Stimulated activated CD8-positive, alpha-beta memory T cell treated with anti-CD3 and anti-CD28 coated beads, Interleukin-7, amount 100 ng/mL, for 4 hours (primary cell): ENCODE measurements at places on chromosomes 16 and 17.

DNA sequence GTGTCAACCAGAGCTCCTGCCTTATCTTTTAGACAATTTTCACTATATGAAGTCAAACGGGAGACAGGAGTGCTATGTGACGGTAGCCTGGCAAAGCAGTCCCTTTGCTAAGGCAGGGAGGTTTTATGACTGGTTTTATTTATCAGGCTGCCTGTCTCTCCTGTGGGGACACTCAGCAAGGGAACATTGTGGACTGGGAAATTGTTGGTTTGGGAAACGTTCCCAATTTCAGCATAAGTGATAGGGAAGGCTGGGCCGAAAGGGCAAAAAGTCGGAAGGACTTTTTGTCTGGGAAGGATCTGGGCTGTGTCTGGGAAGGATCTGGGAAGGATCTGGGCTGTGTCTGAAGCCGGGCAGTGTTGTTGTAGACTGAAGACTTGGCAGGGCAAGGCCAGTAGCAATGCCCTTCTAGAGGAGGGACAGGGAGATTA, 211.2 kb downstream of the PARN start:
- no peak for DNase-seq

- DNase-seq, result peak; percentile 60
These were observed 14.2 kb upstream of the RIPOR1 start for GRCh38 chr16:67514382-67514828.

DNA sequence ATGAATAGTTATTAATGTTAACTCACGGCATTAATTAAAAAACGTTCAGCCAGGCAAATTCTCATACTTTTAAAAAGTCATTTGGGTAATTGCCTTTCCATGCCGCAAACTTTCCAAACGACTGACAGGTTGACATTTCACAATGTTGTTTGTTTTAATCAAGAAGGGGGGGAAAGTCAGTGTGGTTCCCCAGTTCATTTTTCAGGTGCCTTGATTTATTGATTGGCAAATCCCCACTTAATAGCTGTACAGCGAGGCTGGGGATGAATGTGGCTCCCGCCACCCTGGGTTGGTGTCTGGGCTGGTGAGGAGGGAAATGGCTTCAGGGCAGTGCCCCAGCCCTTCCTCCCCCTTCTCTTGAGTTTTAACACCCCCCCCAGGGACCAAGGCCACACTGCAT, 318.0 kb downstream of the SOX9 start:
- no peak for DNase-seq

DNA sequence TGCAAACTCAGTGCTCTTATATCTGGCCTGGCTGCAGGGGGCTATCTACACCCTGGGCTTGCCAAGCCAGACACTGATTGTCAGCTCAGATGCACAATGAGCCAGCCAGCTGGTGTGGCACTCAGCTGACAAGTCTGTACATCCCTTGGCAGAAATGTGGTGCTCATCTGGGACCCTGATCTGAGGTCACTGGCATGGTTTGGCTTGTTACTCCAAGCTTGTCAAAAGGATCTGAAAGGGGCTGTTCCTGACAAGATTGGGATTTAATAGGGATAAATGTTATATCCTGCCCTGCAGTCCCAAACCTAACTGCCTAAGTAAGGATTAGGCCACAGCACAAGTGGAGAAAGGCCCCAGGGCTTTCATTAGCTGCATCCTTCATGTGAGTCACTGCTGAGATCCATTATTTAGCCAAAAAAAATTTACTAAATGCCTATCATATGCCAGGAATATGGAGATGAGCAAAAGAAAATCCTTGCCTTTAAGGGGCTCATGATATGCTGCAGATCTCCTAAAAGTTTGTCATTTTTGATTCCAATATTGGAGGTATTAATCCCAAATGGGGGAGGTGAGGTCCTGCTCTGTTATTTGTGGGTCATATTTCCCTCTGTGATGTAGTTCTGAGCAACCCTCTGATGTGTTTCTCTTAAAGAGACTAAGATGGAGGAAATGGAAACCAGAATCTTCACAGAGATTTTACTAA, 6.3 kb downstream of the SLC6A2 start:
- DNase-seq, result no peak

DNA sequence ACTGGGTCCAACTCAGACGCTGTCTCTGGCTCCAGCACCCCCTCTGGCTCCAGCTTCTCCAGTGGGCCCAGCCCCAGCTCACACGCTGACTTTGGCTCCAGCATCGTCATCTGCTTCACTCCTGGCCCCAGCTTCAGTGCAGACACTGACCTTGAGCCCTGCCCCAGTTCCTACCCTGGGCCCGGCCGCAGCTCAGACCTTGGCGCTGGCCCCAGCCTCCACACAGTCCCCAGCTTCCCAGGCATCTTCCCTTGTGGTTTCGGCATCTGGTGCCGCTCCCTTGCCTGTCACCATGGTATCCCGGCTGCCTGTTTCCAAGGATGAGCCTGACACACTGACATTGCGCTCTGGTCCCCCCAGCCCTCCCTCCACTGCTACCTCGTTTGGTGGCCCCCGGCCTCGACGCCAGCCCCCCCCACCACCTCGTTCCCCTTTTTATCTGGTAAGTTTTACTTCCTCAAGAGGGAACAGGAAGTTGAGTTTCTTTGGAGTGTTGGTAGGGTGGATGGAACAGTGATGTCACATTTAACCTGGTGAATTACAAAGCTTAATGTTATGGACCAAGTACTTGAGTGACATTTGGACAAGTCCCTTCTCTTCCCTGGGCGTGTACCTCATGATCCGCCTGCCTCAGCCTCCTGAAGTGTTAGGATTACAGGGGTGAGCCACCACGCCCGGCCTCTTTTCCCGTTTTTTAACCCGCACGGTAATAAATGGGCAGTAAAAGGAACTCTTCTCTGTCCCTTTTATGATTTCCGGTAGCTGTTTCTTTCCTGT, 23.4 kb upstream of the PHKG2 start:
- DNase-seq, result no peak

DNA sequence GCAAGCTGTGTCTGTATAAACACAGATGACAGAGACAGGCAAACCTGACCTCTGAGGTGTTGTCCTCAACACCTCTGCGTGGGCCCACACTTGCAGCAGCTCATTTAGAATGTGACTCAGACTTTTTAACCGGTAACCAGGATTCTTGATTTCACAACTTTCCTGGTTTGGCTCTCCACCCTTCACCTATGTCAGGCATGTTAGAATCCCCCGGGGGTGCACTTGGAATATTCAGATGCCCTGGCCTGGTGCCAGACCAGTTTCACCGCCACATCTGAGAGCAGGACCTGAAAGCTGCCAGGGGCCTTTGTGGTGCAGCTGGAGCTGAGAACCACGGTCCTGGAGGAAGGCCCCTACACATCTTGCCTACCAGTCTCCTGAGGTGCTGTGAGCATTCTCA, 4.8 kb downstream of the DHODH start:
- no peak for DNase-seq

DNA sequence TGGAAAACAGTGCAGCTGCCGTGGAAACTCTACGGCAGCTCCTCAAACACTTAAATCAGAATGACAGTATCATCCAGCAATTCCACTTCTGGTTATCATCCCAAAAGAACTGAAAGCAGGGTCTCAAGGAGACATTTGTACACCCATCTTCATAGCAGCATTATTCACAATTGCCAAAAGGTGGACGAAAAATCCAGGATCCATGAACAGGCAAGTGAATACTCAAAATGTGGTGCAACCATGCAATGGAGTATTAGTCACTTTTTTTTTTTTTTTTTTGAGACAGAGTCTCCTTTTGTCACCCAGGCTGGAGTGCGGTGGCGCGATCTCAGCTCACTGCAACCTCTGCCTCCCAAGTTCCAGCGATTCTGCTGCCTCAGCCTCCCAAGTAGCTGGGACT, 10.6 kb upstream of the AATK start:
- no peak for DNase-seq

- DNase-seq, result no peak
These were observed 629.9 kb downstream of the MAF start for GRCh38 chr16:78970650-78971049.

- DNase-seq, result no peak
These were observed 47.9 kb upstream of the SREBF1 start for GRCh38 chr17:17884391-17885357.

DNA sequence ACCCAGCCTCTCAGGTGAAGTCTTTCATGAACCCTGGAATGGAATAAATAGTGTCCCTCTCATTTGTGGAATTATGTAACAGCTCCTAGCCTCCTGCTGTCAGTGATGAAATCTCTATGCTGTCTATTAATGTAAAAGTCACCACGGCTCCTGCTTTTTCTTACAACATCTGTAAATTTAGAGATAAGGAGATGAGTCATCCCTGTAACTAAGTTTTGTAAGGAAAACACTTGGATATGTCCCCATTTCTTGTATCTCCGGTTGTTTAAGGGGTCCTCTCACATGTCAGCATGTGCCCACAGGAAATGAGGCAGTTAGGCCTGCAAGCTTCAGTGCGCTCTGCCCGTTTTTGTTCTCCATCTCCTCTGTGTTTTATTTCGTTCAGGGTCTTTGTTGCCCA, 2.8 kb upstream of the NAT9 start:
- no peak for DNase-seq

DNA sequence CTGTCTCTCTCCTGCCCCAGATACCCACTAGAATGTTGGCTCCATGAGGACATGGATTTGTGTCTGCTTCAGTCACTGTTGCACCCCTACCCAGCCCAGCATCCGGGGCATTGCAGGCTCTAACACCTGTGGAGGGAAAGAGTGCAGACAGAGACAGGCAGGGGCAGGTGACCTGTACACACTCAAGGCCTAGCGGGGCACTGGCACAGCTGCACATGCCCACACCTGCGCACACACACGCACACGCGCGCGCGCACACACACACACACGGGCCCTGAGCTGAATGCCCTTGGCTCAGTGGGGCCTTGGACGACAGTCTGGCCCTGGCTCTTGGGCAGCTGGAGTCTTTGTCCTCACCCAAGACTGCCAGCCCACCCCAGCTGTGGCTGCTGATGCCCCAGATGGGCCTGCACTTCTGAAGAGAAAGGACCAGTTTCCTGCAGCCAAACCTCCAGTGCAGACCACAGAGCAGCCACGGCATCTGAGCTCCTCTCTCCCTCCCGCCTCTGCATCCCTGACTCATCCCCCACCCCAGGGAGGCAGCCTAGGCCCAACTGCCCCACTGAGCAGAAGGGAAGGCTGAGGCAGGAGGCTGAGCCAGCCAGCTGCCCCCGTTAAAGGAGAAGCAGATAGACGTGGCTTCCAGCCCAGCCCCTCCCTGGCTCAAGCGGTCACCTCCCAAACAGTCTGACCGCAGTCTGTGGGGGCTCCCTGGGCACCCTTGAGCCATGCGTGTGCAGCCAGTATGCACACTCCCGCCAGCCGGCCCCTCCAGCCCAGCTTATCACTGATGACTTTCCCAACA, 12.3 kb upstream of the RAI1 start:
- no peak for DNase-seq

GRCh38 chr16:75208861-75209505, 2.0 kb upstream of the CTRB2 start:
- DNase-seq, result no peak

- no peak for DNase-seq
These were observed 50.5 kb downstream of the CACNG5 start for GRCh38 chr17:66885417-66885816.

DNA sequence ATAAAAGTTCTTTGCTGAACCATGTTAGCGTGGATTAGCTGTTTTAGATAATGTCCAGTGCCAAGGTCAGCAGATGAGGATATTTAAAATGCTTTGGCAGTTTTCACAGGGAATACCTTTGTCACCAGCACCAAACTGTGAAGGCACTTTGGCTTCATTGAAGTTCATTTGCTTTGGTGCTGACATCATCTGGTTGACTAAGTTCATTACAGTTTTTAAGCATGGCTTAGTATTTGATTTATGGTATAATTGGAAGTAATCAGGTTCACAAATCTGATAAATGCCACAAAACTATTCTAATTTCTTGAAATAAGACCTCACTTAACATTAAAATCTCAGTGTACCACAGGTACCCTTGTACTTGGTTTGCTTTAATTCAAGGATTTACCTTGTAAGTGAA, 4.3 kb downstream of the GID4 start:
- DNase-seq, result no peak

DNA sequence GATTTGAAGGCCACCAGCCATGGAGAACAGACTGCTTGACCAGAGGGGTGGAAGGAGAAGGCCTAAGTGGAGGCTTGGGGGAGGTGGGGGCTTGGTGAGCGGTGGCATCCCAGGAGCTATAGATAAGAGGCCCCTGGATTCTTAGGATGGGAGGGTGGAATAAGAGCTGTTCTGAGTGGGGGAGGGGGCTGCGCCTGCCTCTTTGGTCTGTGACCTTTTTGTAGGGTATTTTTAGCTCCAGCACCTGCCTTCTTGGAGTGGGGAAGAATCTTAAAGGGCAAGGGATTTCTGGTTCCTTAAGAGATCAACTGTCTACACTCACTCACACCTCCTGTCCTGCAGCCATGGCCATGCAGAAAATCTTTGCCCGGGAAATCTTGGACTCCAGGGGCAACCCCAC, 567 bp downstream of the ENO3 start:
- no peak for DNase-seq

DNA sequence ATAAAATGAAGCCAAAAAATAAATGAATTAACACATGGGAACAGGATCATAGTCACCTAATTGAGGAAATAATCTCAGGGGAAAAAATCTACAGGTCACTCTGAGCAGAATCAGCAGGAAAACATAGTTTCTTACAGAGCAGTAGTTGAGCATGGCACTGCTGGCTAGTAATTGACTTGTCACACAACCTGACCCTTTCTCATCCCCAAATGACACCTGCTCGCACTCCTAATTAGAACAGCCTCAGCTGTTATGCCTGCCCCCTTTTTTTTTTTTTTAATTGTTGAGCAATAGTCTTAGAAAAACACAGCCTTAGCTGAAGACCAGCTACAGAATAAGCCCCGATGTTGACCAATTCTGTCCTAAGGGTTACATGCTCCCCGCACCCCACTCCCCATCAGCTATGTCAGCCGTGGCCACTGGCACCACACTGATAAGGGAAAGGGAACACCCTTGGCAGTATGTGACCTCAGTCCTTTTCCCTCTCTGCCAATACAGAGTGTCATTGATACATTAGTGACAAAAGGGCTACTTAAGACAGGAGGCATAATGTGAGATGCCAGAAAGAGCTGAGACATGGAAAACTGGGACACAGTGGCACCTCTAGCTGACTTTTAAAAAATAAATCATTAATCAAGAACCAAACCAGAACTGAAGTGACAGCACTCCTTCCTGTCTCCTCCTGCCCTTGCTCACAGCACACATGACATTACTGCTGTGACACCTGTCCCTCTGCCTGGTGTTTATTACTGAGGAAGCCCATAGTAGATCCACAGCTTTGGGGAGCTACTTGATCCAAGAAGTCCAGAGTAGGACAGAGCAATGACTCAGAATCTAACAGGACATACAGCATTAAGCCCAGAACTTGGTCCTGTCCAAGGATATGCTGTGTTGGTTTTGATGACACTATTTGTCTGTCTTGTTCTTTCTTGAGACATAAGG, 41.7 kb downstream of the WDR59 start:
- DNase-seq, result no peak

DNA sequence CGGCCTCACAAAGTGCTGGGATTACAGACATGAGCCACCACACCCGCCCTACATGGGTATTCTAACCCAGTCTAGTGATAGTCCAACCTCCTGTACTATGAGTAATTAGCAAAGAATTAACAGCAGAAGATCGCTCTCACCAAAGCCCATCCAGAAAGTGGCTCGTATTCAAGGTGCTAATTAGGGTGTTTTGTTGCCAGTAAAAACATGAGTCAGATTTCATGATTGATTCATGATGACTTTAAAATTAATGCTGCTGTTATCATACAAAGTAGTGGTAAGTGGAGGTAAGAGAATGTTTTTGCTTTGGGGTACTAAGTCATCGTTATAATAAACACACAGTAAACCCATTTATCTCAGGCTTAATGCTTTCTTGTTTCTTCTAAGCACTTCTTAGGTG, 428.8 kb downstream of the WWOX start:
- no peak for DNase-seq
